Kidney glomerular epithelial cell (primary cell): ENCODE measurements at places on chromosomes 2 and 18.
A peak's percentile ranks its signal among the peaks of the same experiment; 100 is the strongest.

DNA sequence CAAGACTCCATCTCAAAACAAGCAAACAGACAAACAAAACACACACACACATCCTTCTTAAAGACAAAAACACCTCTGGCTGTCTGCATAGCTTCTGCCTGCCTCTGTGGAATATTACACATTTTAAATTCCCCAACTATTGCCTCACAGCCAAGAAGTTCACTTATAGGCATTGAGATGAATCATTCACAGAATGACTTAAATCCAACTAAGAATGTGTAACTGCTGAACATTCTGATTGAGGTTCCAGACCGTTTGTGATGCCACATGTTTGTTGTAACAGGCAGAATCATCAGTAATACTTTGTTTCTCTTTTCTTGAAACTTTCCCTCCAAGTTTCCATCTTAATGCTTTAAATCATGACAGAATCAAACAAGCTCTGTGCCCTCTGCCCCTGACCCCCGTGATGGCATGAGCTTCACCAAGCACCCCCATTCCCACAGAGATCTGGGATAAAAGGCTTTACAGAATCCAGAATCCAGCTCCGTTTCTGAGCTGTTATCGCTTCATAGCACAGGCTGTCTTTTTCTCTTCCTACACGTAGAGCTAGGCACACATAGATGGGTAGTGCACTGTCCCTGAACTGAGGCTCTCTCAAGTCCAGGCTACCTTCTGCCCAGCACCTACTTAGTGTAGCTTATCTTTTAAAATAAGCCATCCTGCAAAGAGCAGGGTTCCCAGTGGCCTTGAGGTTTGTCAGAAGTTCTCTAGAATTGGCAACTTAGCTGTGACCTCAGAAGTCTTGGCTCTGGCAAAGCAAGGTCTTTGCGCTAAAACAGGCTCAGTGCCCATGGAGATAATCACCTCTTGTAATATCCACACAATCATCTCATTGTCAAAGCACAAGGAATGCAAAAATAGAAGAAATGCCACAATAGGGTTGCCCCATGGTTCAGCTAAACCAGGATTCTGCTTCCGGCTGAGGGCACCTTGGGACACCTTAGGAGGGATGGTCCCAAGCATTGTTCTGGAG is 32.9 kb downstream of the EPAS1 start:
- DNase-seq, result peak; percentile 83

- DNase-seq, result no peak
These were observed 31.9 kb downstream of the TMEM131 start for GRCh38 chr2:97963880-97964279.

GRCh38 chr2:239162141-239162821 is 238.5 kb downstream of the HDAC4 start:
- DNase-seq, result no peak

- no peak for DNase-seq
These were observed 48.7 kb upstream of the INPP4A start for GRCh38 chr2:98395977-98396376.

- DNase-seq, result no peak
These were observed 98.6 kb upstream of the MAP4K3 start for GRCh38 chr2:39535636-39536185.

- no peak for DNase-seq
These were observed 6.8 kb downstream of the RAB12 start for GRCh38 chr18:8616028-8616401.

GRCh38 chr2:120105360-120105759 is 92.5 kb downstream of the EPB41L5 start:
- DNase-seq, result no peak

DNA sequence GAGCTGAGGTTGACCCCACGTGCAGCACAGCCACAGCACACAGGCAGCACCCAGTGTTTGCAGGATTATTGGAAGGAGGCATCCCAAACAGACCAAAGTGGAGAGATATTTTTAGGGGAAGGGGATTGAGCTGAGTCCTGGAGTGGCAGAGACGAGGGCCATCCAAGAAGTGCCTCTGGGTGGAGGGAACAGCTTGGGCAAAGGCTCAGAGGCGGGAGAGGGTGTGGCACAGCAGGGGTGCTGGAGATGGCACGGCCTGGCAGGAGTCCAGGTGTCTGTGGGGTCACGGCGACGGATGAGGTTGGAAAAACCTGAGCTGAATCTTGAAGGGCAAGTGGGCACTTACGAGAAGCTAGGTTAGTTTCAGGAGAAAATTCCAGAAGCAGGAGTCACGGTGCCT is 60.6 kb downstream of the INHBB start:
- DNase-seq, result no peak
